ENCODE measurements at places on chromosomes 6 and 20.

GRCh38 chr6:134740027-134740373, 209.9 kb downstream of the ALDH8A1 start:
- no peak for DNase-seq

DNA sequence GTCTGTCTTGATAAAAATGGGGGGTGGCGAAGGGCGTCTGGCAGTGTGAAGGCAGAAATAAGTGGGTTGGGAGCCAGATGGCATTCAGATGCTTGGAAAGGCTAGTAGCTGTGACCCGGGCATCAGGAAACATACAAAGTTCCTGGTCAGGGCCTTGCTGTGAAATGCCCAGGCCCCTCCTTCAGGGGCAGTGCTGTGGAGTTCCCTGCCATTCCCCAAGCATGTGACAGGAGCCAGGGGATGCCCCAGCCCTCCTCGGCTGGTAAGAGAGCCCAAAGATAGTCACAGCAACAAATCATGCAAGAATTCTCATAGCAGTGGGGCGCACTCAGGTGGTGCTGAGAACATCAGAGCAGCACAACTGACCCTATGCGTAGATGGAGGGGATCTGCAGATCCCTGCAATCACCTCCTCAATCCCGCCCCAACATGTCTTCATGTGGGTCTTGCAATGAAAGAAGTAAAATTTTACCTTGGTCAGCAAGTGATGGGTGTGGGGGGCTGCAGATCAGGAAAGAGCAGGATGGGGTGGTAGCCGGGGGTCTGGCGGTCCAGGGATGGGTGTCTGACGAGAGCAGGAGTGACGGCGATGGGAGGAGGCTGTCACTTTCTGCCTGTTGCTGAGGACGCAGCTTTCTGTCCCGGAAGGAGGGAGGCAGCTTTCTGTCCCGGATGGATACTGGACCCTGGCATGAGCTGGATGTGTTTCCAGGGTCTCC, 39.5 kb downstream of the SLC22A1 start:
- no peak for DNase-seq

DNA sequence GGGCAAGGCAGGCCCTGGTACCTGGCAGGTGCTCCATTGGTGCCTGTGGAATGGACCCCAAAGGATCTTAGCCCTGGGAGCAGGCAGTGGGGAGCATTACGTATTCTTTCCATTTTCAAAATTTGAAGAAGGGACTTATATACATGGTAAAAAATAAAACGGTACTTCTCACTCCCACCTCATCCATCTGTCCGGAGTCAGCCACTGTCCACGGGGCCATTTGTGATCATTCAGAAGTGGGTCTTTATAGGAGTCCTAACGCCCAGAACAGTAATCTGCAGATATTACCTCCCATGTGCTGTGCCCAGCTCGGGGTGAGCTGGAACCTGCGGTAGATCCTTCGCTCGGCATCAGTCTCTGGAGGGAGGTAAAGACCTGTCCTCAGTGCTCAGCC, 110.4 kb downstream of the SYCP2 start:
- DNase-seq: no peak

GRCh38 chr6:5497896-5498578, 236.7 kb downstream of the FARS2 start:
- DNase-seq: no peak

DNA sequence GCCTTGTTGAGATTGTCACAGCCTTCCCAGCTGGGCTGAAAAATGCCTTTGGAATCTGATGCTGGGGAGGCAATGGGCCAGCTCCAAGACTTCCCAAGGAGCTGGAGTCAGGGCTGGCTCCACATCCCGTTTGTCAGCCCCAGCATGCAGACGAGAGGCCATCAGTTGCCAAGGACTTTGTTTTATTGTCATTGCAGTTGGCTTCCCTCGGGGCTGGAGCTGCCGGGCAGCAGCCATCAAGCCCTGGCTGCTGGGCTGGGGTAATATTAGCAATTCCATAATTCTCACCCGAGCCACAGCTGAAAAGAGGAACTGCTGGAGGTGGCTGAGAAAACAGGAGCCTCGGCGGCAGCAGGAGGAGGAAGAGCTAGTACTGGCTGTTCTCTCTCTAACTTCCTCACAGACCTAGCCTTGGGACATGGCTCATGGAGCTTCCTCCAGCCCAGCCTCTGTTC, 182.5 kb downstream of the CDC5L start:
- DNase-seq: no peak

GRCh38 chr20:17538517-17539170, 7.5 kb upstream of the BFSP1 start:
- DNase-seq: no peak

DNA sequence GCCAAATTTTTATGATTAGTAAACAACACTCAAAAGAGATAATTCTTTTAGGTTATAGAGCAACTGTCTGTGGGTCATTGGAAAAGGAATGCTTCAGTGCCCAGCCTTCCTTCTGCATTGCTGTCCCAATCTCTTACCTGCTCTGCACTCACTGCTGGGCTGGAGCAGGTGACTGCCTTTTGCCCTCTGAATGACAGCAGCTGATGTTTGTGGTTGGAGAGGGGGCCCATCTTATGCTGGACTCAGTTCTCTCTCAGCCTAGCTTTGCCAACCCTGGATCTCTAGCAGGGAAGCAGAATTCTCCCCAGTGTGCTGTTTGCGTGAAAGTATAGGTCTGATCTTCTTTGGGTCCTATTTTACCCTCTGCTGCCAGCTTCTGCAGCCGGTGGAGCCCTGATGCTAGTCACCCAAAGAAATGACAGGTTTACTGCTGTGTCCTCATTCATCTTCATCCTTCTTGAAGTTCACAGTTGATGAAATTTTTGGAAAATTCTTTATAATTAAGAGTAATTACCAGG, 193.5 kb downstream of the ARID1B start:
- no peak for DNase-seq

DNA sequence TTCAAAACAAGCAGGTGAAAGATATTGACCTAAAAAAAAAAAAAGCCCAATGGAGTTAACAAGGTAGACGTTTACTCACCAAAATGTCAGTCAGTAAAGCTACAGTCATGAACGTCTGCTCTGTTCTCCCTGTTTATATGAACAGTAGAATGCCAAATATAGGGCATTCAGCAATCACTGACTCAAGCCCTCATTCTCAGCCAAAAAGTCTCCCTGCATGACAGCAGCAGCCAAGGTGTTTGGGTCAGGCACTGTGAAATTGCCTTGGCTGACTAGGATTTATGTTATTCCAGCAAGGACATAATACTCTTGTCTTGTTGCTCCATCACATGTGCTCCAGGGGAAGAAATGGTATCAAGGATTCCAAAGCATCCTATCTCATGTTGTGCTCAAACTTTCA, 194.7 kb upstream of the RSPO3 start:
- DNase-seq: no peak

GRCh38 chr6:92710048-92710447, 709.3 kb downstream of the EPHA7 start:
- DNase-seq: no peak

DNA sequence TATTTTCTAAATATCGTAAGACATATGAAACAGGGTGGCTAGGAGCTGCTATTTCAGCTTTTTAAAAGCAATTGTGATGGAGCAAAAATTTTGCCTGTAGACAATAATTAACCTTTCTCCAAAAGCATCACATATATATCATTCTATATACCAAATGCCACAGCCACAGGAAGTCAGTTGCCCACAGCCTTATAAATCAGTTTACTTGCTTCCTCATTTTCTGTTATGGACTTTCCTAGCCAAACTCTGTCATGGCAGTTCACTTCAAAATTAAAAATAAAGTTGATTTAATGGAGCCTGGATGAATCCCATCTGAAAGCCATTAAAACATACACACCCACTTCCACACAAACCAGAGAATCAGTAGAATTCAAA, 93.4 kb upstream of the NHSL1 start:
- no peak for DNase-seq

DNA sequence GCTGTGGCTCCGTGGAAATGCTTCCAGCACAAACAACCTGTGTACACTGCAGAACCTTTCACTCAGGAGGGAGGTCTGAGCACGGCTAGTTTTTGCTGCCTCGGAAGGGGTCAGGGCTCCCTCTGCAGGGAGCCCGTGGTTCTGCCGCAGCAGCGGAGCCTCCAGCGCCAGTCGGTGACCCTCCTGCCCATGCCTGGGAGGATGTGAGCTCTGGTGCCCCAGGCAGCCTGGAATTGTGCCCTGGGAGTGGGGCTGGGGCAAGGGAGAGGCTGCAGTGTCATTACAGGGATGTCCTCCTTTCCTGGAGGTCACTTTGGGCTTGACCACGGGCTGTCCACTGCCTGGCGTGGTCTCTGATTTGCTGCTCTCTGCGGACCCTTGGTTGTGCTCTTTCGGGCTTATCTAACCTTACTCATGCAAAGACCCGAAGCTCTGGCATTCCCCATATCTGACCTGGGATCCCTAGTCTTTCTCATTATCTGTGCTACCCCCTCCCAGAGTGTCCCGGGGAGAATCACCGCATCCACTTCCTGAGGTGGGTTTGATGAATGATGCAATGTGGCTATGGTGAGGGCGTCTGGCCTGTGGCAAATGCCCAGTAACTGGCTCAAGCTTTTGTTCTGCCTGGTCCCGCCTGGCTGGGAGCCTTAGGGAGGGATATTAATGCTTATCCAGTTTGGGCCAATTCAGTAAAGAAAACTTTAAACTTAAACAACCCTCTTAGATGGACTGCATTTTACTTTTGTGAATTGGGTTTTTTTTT, 59.6 kb upstream of the TAGAP start:
- DNase-seq: peak; percentile 65
